NCI-H82 (cell line): ENCODE measurements at places on chromosomes 2 and 18.
A peak's percentile ranks its signal among the peaks of the same experiment; 100 is the strongest.

DNA sequence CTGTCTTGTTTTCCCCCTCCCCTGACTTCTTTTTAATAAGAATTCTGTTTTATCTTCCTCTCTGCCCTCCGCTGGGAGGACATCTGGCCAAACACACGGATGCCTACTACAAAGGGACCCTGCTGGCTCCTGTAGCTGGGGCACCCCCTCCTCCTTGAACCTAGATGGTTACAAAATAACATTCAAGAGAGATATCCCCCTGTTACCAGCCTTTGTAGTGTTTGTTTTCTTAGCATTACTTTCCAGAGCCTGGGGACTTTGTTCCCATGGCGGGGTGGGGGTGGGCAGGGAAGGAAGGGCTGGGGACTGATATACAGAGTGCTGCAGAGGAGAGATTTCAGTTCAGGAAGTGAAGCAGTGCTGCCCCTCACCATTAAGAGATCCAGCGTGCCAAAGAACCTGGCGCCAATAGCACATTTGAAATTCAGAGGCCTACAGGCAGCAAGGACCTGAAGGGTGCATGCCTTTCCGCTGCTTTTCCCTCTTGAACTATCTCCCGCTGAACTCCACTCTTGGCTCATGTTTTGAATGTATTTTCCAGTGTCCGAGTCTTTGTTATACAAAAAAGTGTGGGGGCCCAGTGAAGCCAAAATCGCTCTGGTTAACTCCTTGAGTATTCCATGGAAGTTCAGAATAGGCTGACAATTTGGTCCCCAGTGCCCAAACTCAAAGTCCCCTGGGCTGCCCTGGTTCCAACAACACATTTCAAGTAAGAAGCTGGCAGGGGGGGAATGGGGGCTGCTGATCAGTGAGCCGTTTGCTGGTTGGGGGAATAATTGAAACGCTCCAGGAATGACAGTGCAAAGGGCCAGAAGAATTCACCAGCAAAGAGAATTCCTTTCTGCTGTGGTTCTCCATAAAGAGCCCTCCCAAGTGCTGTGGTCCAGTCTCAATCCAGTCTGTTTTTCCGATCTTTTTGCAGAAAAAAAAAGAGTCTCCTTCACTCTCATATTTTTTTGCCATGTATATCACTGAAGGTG lies 94.8 kb upstream of the THOC1 start:
- DNase-seq: no peak

DNA sequence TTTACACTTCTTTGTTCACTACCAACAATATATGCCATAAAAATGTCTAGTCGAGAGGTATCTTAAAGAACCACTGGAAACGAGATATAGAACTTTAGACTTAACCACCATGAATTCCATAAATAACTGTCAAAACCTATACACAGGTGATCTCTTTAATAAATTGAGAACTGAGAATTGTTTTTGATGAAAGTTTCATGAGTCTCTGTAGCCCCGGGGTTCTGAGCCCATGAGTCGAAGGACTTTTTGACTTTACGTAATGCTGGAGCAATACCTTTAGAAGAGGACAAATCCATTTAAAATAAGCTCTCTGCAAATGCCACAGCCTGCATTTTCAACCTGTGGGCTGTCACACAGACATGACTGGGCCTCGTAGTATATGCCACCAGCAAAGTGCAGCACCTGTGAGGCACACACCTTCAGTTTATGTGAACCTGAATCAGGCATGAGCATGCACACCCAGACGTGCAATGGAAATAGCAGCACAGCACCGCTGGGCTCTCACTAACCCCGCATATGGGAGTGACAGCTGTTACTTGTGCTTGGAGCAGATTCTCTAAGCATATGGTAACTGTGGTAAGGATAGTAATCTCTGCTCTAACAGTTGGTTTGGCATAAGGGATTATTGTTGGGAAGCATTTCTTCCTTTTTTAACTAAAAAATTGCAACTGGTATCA lies 383.2 kb downstream of the SOCS6 start:
- peak; percentile 84 for DNase-seq

- no peak for DNase-seq
Measured at GRCh38 chr2:20619624-20620024, 31.3 kb downstream of the HS1BP3 start.

DNA sequence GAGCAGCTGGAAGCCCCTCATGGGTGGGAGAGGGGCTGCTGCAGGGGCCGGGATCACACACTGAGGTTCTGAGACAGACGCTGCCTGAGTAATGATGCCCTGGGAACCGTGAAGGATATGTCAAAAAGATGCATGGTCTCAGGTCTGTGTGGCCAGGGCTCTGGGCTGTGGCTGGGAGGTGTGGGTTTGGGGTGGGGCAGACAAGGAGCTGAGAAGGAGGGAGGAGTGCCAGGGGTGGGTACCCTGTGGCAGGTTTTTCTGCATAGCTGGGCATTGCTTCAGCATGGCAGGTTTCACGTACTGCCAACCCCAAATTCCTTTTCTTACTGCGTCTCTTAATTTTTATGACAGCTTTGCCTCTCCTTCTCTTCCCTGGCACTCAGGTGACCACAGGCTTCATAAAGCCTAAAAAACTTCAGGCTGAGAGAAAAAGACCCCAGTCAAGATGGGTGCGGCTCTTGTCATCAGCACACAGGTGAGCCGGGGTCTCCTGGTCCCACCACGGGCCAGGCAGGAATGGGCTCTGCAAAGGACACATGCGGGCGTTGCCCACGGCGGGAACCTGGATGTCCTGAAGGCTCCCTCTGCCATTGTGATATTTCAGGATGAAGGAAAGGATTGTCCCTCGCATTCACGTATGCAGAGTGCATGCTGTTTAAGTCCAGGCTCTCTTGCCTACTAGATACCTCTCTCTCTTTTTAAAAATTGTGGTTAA lies 18.0 kb downstream of the MALL start:
- no peak for DNase-seq

GRCh38 chr2:160336635-160337034 lies 136.6 kb upstream of the ITGB6 start:
- no peak for DNase-seq
